Spinal cord (tissue), 10 donors: ENCODE measurements at places on chromosomes 2 and 18.
A peak's percentile ranks its signal among the peaks of the same experiment; 100 is the strongest.

DNA sequence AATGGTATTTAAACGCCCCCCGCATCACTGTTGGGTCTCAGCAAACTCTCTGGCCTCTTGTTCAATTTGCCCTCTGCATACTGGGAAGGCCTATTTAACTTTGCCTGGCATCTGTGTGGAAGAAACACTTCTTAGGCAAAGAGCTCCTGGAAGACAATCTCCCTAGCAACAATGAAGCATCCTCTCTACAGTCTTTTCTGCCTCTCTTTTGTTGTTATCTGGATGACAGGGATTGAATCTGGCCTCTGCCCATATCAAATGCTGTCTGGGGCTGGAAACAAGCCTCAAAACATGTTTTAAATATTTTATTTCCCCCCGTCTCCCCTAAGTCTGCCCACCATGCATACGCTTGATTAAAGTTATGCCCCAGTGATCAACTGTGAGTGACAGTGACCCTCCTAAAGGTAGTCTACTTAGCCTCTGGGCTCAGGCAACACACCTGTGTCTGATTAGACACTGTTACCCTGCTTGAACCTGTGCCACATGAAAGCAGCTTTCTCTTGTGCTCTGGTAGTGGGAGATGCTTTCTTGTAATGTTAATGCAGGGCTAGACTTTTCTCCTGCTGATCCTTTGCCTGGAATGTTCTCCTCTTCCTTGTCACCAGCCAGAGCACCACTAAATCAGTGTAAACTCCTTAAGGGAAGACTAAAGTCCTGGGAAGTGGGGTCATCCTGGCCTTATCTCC lies 34.9 kb downstream of the CDC42EP3 start:
- DNase-seq = no peak

DNA sequence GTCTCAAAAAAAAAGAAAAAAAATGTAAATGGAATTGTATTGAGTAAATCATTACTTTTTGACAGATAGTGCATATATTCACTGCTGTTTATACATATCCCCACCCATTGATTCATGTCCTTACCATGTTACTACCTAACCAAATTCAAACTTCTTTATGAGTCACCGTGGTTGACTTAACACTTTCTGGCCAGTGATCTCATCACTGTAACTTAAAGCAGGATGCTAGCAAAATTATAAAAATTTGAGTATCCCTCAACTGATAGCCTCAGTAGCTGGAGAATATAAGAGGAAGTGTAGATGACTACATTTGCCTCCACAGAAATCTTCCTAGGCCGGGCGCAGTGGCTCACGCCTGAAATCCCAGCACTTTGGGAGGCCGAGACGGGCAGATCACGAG lies 13.4 kb downstream of the CNOT9 start:
- no peak for DNase-seq

DNA sequence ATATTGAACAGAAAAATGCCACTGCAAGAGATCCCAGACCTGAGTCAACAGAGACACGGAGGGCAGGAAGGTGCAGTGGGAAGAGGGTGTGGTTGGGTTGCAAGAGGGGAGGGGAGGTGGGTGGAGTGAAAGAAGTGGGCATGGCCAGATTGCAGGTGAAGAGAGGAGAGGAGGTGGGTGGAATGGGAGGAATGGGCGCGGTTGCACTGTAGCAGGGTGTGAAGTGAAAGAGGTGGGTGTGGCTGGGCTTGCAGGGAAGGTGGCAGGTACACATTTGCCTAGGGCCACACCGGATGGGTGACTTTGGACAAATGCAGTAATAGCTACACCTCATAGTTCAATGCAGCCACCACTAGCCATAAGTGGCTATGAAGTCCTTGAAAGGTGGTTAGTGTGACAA lies 71.1 kb downstream of the DOCK10 start:
- DNase-seq = no peak

DNA sequence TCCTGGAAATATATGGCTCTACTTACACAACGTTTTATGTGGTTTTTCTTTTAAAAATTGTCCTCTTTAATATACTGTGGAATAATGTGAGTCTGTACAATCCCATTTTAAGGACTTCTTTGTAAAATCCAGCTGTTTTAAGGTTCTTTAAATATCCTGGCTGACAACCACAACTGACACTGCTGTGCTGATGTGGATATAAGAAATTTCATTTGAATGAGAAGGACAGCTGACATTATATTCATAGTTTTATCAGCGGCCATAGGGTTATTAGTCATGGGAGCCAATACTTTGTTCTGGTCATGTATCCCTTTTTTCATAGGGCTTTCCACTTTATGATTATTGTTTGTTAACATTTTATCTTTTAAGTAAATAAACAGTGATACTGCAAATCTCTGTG lies 169.5 kb downstream of the CAMKMT start:
- DNase-seq = no peak

- no peak for DNase-seq
Observed at GRCh38 chr2:54262015-54262765, 6.2 kb upstream of the TSPYL6 start.

- no peak for DNase-seq
Observed at GRCh38 chr18:66601649-66602048, 2.2 kb downstream of the CDH19 start.

- no peak for DNase-seq
Observed at GRCh38 chr18:13285874-13286273, 67.3 kb downstream of the LDLRAD4 start.

DNA sequence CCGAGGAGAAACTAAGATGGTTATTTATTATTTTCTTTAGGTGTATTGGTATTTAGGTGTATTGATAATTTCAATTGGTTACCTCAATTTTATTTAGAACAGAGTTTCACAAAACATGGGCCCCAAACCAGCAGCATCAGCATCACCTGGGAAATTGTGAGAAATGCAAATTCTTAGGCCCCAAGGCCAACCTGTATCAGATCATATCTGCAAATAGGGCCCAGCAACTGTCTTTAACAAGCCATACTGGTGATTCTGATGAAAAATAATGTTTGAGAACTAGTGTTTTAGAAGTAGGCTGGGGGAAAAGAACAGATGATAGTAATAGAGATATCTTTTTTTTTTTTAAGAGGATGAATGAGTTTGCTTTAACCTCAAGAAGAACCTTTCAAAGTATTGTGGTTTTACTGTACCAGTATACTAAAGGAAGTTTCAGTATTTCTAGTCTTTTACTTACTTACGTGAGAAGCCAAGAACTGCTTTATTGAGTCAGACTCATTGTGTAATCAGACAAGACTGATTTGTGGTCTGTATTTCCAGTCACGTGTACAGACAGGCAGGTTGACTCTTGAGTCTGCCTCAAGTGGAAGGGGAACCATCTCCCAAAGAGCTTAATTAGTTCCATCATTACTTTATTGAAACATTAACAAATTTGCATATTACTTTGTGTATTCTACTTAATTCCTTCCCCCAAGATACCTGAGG lies 60.4 kb upstream of the GAREM1 start:
- DNase-seq = no peak

GRCh38 chr2:214076527-214076926 lies 334.3 kb upstream of the VWC2L start:
- no peak for DNase-seq

DNA sequence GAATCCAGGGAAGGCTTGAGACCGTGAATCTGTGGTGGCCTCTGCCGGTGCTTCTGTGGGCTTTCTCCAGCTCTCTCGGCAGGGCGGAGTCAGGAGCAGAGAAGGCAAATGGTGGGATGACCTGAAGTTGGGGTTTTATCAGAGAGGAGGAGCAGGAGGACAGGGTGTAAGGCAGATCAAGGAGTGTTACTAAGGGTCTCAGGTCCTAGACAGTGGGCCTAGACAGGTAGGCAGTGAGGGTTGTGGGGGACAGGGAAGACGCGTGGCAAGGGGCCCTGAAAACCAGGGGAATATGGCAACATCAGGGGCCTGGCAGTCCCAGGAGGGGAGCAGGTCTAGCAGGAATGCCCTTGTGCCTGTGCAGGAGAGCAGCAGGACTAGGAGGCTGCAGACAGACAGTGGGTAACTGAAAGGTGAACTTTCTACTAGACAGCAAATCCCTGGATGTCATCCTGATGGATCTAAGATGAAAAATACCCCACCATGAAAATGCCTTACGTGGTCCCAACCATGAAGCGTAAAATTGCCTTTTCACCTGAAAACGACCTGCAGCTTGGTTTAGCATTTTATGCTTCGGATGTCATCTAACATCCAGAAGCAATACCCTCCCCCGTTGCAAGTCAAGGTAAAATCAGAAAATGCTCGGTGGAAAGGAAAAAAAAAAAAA lies 42.1 kb downstream of the SRSF7 start:
- DNase-seq = no peak

- no peak for DNase-seq
Observed at GRCh38 chr2:69918401-69918800, 3.5 kb downstream of the MXD1 start.

DNA sequence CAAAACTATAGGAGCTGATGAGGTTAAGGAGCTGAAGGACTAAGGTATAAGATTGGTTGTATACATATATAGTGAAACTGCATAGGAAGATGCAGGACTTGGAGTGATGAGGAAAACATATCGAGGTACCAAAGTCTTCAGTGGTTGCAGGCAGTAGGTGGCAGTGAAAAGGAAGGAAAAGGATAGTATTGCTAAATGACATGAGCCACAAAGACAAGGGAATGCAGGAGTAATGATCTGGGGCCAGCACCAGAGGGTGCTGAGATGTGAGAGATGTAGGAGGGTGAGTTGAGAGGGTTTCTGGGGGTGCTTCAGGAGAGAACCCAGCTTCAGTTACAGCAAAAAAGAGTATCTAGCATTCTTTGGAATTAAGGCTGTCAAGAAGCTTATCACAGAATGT lies 172.2 kb upstream of the MYO3B start:
- DNase-seq = no peak

DNA sequence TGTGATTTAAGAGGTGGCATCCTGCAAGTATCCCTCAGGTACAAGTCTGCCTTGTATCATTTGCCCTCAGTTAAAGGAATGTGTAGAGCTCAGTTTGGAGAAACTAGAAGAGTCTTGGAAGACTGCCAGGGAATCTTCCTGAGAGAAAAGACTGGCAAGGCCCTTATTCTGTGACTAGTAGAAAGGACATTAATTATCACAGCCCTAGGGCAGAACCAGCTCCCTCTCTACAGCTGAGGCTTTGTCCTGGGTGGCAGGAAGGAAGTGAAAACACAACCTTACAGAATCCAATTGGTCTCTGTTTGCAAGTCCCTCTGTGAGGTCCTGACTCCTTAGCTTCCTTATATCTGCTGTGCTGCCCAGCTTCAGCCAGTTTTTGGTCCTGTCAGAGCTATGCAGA lies 385.9 kb upstream of the CYRIA start:
- peak; percentile 22 for DNase-seq

- DNase-seq = no peak
Observed at GRCh38 chr18:67553437-67553836, 36.9 kb upstream of the DSEL start.

- DNase-seq = no peak
Observed at GRCh38 chr2:71554028-71554705, 100.8 kb downstream of the DYSF start.

GRCh38 chr2:103991591-103991990 lies 862.3 kb upstream of the POU3F3 start:
- no peak for DNase-seq

- DNase-seq = no peak
Observed at GRCh38 chr2:177316756-177317155, 52.2 kb upstream of the NFE2L2 start.

DNA sequence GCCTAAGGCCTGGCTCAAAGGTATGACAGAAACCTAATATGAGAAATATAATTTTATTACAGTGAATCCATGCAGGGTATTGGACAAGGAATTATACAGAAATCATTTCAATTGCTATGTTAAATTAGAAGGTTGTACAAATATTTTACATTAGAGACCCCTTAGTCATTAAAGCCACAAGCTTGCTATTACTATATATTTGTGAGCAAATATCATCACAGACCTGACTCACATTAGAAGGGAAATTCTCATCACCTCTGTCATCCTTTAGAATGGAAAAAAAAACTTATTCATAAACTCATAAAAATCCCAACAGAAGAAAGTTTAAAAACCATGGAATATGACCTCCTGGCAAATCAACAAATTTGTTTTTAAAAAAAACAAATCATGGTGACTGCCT lies 277.9 kb downstream of the DCC start:
- DNase-seq = no peak

GRCh38 chr2:172172513-172173173 lies 69.9 kb upstream of the DLX2 start:
- peak; percentile 31 for DNase-seq

- no peak for DNase-seq
Observed at GRCh38 chr2:121090088-121090715, 194.8 kb downstream of the TFCP2L1 start.

GRCh38 chr2:99957332-99958133 lies 184.9 kb downstream of the AFF3 start:
- no peak for DNase-seq

DNA sequence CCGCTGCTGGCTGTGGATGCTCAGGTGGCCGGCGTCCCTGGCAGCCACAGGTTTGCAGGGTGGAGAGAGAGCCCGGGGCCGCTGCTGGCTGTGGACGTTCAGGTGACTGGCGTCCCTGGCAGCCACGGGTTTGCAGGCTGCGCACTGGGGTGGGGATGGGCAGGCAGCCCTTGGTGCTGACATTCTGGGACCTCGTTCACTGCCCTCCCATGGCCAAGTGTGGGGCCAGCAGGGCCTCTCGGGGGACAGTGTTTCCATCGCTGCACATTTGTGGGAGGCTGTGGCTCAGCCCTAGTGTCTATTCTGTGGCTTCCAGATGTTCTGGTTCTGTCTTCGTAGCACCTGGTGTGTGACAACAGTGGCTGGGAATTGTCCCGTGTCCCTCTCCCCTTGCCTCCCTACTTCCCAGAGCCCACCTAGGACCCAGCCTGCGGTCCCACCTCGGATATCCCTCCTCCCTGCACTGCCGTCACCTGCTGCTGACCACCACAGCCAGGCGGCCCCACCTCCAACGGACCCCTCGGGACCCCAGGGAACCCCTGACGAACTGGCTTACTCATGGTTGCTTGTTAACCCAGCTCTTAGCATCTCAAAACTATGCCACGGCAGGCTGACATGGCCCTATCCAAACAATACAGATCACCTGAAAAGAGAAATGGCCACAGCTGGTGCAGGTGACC lies 915 bp downstream of the CROCC2 start:
- DNase-seq = no peak

GRCh38 chr2:222711315-222711940 lies 40.0 kb downstream of the MOGAT1 start:
- no peak for DNase-seq

DNA sequence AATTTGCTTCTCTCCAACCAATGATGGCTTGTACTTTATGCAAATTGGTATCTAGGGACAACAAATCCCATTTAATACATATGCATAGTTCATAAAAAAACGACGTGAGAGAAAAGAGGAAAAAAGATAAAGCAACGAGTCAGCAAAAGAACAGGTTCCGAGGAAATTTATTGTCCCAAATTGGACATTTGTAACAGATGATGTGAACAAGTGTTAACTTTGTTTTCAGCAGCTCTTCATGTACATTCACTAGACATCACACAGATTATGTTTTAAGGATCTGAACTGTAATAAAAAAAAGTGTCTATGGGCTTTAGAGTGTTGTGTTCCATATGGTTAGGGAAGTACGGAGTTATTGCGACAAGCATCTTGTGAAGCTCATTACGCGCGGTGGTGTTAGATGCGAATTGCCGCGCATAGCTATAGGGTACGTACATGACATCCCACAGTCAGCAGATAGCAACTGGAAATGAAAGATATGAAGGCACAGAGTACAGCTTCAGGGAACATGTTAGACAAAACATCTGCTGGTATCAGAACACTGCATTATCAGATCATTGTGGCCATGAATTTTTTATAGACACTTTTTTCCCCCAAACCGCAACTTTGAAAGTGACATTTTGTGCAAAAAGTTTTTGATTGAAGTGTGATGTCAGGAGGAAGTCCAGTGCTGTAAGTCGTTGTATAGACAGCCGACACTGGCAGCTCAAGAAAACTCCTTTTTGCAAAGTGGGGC lies 1073.1 kb upstream of the FANCL start:
- no peak for DNase-seq
